Sigmoid colon (tissue), 7 donors: ENCODE measurements at places on chromosomes 7 and 10. TPM values are rescaled to one million over a fixed set of nuclear protein-coding genes. Genes with fewer than 3 reads are reported as not detected.
A peak's percentile ranks its signal among the peaks of the same experiment; 100 is the strongest.

DNA sequence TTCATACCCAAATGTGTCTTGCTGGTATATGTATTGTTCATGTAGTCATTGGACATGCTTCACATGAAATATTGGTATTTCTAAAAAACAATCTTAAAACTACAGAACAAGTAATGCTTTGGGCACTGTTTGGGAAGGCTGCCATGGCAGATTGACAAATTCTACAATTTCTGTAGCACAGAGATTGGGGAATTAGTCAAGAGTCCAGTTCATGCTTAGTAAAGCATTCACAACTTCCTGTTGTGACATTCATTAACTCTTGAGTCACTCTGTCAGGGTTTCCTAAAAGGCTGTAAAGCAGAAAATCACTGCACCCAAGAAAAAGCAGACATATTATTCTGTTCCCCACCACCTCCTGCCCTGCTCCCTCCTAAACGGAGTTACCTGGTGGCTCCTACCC is 398.9 kb downstream of the PHTF2 start:
- DNase-seq = no peak

DNA sequence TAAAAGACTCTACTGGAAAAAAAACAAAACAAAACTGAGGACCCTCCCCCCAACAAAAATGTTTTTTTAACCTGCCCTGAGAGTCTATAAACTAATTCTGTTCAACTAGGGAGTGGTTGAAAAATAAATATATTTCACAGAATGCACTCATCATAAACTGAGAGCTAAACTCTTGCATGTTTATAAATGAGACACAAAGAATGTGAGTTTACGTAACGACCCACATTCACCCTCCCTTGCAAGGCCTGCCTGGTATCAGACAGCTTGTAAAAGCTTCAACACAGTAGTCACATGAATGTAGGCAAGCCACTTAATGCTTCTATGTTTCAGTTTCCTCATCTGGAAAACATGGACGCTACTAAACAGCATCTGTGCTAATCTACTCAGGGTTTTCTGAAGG is 50.3 kb downstream of the JAZF1 start:
- DNase-seq = peak; percentile 83

DNA sequence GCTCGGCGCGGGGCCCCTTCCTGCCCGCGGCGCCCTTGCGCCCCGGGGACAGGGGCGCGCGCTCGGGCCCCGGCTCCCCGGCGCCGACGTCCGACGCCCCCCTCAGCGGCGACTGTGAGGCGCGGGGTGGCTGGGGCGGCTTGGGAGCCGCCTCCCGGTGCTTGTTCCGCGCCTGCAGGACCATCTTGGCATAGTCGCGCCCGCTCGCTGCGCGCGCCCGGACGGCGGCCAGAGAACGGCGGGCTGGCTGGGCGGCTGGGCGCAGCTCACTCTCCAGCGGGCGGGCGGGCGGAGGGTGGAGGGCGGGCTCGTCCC is at the start of gene DPY19L1:
TSS of gene DPY19L1 (minus strand) at position 275 of the 315 bp plus-strand sequence. CDS start at position 184, 91 bp downstream.
- no peak for DNase-seq

- no peak for DNase-seq
These were observed 4.9 kb upstream of the ABCB4 start for GRCh38 chr7:87480386-87480785.

DNA sequence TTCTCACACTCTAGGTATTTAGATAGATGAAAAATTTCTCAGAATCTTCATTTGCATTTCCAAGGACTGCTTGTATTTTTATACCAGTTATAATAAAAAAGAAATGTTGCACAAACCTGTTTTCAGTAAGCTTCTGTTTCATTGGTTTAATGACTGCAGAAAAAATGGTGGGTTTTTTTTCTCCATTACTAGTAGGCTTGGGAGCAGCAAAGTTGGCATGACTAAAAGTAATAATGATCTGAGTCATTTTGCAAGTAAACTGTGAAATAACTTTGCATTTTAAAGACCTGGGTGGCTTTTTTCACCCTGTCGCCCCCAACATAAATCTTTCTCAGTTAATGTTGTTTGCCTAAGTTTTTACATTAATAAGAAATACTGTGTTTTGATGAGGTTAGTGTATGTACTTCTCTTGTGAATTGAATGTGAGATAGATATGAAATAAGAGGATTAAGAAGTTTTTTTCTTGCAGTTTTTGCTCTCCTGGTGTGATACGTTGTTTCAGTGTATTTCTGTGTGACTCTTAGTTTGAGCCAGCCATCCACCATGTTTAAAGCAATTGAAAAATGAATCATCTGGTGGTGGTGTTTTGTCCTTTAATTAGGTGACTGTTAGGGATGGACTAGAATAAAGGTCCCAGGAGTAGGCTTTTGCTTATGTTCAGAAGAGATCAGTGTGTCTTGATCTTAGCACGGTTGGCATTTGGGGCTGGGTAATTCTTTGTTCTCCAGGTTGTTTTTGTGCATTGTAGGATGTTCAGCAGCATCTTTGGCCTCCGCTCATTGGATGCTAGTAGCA is 1.8 kb downstream of the GNAI1 start:
- DNase-seq = no peak

GRCh38 chr7:155844526-155844925 is 32.3 kb upstream of the SHH start:
- peak; percentile 45 for DNase-seq

DNA sequence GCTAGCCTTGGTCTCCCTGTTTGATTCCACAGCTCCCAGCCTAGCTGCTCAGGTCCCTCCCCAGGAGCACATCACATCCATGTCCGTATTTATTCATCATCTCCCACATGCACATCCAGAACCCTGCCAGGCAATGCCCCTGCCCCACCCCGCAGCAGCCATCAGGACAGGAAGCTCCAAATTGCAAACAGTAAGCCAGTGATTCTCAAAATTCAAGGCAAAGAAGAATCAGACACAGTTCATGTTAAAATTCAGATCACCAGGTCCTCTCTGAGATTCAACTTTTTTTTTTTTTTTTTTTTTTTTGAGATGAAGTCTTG is 17.7 kb downstream of the LRRC20 start:
- DNase-seq = no peak

- no peak for DNase-seq
These were observed 78.9 kb downstream of the ANLN start for GRCh38 chr7:36468370-36469101.

Gene EVX1
- total RNA-seq = not detected

GRCh38 chr7:22952306-22953015 is 61.5 kb downstream of the HYCC1 start:
- DNase-seq = no peak

GRCh38 chr7:13036256-13036780 is 348.9 kb downstream of the ARL4A start:
- no peak for DNase-seq

Gene CNPY1
- total RNA-seq = not detected

Gene CPN1
- not detected for total RNA-seq

GRCh38 chr7:112510001-112510742 is 29.4 kb downstream of the LSMEM1 start:
- no peak for DNase-seq

GRCh38 chr7:37853468-37853867 is 5.1 kb downstream of the NME8 start:
- no peak for DNase-seq

Gene PKD2L1
- total RNA-seq = not detected

Gene NYAP1
- total RNA-seq = 1.1 TPM

Gene EPO
- total RNA-seq = not detected

GRCh38 chr7:123673752-123674398 is 18.2 kb downstream of the LMOD2 start:
- DNase-seq = no peak

DNA sequence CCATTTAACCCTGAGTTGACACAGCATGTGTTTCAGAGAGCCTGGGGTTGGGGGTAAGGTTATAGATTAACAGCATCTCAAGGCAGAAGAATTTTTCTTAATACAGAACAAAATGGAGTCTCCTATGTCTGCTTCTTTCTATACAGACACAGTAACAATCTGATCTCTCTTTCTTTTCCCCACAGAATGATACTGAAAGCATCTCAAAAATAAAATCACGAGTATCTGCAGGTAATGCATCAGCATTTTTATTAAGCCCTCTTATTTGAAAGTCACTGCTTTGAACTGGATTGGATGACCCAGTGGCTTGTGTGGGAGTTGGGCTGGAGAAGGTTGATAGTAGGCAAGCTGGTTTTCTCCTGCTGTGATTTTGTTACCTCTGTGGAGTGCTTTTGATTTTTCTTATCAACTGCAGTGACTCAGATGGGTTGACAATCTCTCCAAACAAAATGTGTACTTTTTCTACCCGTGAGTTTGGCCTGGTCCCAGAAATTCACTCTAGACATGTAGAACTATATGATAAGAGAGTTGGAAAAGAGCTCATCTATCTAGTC is 253.5 kb upstream of the PRKCQ start:
- DNase-seq = no peak

DNA sequence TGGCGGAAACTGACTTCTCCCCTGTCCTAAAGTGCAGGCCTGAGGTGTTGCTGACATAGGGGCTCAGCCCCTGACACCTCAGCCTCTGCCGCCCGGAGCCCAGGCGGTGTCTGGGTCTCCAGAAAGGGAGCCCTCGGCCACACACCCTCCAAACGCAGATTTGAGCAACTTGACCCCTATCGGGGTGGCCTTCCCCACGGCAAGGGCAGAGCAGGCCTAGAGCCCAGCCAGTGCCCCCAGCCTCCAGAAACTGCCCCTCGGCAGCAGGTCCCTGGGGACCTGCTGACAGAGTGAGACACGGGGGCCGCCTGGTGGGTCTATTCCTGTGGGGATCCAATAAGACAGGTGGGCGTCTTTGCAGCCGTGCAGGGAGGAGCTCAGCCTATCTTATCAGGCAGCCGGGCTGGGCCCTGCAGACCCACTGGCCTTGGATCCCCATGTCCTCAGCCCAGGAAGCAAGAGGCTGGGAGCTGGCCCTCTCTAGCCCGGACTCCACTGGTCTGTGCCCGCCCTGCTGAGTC is 11.0 kb downstream of the TMEM184A start:
- DNase-seq = no peak

DNA sequence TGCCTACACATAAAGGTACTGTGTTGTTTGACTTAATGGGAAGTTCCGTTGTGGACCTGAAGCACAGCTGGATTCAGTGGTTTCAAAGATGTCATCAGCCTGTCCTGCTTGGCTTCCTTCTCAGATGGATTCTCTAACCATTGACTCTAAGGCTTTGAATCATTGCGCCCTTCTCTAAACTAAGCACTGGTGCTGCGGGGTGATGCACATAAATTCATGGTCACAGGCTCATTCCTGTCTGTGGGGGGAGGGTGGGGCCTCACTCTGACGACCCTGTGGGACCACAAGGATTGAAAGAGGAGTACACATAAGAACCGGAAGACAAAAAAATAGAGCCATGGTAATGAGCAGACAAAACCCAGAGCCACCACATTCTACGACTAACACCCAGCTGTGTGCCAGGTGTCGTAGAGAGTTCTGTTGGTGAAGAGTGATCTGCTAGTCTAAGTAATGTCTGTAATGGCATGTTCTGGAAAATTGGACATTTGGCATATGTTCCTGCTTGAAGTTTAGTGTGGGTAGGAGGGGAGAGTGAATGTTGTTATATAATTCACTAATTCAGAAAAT is 97.3 kb upstream of the YAE1 start:
- no peak for DNase-seq

Gene ASB10
- not detected for total RNA-seq

Gene LMTK2
- total RNA-seq = 16.8 TPM

DNA sequence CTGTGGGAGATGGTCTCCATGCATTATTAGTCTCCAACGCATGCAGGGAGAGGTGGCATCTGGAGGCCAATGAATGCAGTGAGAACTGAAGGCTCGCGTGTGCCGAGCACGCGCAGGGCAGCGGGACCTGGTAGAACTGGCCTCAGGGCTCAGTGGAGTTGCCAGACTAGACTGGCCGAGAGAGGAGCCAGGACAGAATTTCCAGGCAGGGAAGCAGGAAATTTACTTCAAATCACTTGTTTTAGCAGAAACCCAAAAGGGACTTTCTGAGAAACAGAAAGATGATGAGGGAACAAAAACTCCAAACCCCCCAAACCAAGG is 311.0 kb upstream of the IMMP2L start:
- no peak for DNase-seq

Gene ACTA2
- total RNA-seq = 2,836 TPM

DNA sequence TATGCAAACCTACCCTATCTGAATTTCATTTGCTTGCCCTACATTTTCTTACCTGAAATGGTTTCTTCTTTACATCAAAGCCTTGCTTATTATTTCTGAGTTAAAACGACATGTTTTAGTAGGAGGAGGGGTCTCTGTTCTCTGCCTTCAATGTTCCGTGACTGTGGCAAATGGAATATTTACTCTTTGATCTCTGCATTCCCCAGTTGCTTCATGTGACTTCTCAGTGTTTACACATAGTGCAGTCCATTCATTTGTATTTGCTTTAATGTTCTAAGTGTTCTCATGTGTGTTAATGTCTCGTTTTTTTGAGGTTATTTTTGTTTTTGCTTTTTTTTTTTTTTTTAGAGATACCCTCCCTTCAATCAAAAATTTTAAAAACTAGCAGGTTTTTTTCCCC is 75.8 kb downstream of the GNAI1 start:
- DNase-seq = no peak

GRCh38 chr10:101817337-101818118 is 716 bp downstream of the OGA start:
- peak; percentile 97 for DNase-seq

- DNase-seq = no peak
These were observed 163.5 kb downstream of the SH3PXD2A start for GRCh38 chr10:103691723-103692435.

Gene FAM24B
- total RNA-seq = not detected

DNA sequence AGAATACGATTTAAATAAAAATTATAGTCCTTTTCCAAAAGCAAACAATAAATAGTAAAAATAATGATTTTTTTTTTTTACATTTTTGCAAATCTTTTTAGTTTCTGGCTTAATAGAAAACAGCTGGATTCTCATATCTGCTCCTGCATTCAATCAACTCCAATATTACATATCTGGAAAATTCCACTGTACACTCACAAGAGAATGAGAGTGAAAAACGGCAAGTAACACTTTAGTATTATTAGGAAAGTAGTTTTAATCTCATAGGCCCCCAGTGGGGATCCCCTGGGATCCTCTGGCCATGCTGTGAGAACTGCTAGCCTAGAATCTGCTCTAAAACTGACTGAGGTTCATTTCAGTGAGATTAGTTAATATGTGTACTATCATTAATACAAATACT is 128.6 kb upstream of the LRRN3 start:
- DNase-seq = no peak

DNA sequence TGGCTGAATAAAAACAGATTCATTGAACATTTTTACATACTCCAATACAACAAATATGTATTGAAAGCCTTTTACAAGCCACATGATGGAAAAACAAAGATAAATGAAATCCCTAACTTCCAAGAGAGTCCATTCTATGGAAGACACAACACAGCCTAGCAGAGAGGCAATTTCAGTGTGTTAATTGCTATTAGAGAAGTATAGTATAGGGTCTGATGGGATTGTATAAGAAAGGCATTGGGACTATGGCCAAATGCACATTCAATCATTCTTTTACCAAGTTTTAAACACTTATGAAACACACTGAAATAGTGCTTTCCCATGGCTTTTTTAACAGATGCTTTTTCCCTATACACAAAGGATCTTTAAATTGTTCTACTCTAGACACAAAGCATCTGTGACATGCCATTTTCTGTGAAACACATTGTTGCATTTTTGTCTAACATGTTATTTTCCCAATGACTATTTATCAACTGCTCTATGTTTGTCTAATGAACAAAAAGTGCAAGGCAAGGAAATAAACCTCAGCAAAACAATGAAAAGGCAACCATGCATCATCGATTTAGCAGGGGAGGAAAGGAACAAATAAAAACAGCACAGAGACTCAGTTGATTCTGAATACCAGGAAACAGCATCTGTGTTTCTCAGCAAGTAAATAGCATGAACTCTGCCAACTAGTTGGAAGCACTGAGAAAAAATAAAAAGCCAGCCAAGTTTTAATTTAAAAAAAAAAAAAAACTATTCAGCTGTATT is 42.4 kb upstream of the PHYHIPL start:
- DNase-seq = no peak
